ENCODE measurements at places on chromosomes 2 and 18.

GRCh38 chr2:73980566-73980965 lies 4.1 kb upstream of the TET3 start:
- peaks cover 69% of the 10 kb centered on the region for H3K4me1 ChIP-seq
- no peak for DNase-seq
- peaks cover 33% of the 10 kb centered on the region for H3K27me3 ChIP-seq

DNA sequence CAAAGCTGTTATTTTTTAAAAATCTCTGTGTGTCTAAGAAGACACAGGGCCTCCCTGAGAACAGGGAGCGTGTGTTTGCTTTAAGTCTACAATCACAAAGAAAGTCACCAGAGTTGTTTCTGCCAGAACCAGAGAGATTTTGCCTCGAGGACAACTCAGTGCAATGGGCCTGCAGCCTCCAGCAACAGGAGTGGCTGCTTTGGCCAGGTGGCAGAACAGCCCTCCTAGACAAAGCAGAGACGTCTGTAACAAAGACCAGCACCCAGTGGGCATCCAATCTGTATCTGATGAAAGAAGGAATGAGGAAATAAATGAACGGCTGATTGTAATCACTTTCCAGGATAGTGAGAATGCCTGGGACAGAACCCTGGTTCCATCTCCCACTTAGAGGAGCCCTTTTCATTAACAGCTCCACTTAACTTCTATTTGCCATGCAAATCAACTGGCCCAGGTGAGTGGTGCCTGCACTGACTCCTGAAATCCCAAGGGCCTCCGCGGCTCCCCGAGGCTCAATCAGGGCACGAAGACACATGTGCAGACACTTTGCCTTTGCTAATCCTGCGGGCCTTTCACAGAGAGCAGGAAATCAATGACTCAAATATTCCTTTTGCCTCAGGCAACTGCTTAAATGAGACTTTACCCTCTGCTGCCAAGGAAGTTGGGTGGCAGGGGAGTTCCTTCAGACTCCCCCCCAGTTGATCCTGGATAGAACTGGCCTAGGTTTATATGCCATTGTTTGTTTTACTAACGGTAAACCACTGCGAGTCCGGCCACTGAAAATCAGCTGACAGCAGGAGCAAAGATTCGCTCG lies 146.5 kb downstream of the CABLES1 start:
- DNase-seq: no peak
- peaks cover 8% of the 10 kb centered on the region for H3K36me3 ChIP-seq
- H3K27ac ChIP-seq: no peak overlapping the region
- H3K4me1 ChIP-seq: no peaks in the 10 kb centered on the region

DNA sequence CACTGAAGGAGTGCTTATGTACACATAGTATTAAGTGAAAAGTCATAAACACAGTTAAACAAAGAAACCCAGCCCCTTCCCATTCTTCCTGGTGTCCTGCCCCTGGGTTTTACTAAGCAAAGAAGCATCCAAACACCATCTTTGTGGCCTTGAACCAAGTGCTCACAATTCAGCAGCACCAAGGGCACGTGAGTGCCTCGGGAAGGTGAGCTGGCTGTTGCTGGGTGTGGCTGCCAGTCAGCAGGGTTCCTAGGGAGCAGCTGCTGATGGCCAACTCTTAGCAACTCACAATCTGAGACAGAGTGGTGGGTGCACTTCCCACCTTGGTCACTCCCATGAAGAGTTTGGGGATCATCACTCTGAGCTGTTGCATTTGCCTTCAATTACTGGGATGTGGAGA lies 97.7 kb upstream of the PGAP1 start:
- peaks cover 14% of the 10 kb centered on the region for H3K4me1 ChIP-seq
- no peak overlapping the region for H3K27ac ChIP-seq
- H3K27me3 ChIP-seq: no peaks in the 10 kb centered on the region
- no peak overlapping the region for H3K4me3 ChIP-seq
- peaks cover 84% of the 10 kb centered on the region for H3K36me3 ChIP-seq
- DNase-seq: no peak

- peak; percentile 88 for DNase-seq
- peak overlapping the region; percentile 61 for H3K4me3 ChIP-seq
- no peaks in the 10 kb centered on the region for H3K27me3 ChIP-seq
- peak overlapping the region; percentile 93 for H3K27ac ChIP-seq
- H3K4me1 ChIP-seq: peaks cover 88% of the 10 kb centered on the region
These were observed 13.2 kb downstream of the ARL4C start for GRCh38 chr2:234483568-234484251.

DNA sequence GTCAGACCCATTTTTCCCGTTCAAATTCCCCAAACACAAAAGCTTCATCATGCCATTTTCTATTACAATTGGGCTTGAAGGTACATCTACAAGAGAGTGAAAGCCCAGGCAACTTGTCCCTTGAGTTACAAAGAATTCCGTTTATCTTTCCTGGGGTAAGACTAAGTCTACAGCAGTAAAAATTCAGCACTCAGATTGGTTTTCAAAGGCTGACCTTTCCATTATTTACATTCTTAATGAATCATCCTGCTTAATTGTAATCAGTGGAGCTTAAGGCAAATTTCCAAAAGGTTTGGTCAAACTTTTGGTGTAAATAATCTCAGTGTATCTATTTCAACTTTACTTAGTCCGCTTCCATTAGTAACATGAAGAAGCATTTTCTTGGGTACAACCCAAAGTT lies 33.4 kb upstream of the ST3GAL5 start:
- no peak for DNase-seq
- no peaks in the 10 kb centered on the region for H3K36me3 ChIP-seq
- H3K4me3 ChIP-seq: no peak overlapping the region

- H3K27ac ChIP-seq: no peak overlapping the region
- no peak overlapping the region for H3K4me3 ChIP-seq
- DNase-seq: no peak
- H3K36me3 ChIP-seq: no peaks in the 10 kb centered on the region
These were observed 282.6 kb downstream of the CCDC178 start for GRCh38 chr18:33157893-33158292.

DNA sequence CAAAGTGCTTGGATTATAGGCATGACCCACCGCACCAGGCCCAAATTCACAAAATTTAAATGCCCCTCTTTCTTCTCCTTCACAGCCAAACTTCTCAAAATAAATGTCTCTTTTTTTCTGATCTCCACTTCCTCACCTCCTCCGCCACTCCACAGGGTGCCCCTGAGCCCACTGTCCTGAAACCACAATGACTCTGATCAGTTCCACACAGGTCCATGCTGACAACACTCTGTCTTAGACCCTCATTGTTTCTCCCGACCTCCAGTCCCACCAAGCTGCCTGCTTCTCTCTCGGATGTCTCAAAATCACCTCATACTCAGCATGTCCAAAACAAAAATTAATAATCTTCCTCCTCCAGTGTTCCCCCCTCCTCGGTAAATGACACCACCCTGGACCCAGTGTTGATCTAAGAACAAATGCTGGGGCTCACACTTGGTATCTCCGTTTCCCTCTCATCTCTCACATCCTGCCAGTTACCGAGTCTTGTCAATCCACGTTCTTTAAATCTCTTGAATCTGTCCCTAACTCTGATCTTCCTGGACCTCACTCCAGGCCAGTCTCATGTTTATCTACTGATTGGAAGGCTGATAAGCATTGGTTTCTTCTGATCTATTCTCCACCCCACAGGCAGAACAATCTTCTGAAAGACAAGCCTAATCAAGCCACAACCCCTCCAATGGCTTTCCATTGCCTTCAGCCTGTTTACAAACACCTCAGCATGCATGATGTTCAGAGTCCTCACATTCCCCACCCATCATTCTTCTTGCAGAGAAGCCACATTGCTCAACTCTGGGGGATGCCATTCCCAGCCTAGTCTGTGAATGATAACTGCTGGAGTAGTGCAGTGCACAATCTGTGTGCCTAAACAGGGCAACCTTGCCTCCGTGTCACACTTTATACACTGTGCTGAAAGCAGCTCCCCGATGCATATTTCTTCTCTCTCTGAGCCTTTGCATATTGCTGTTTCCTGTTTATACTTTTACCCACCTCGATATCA lies 12.4 kb upstream of the ANKRD44 start:
- H3K36me3 ChIP-seq: peaks cover 2% of the 10 kb centered on the region
- H3K27me3 ChIP-seq: no peaks in the 10 kb centered on the region
- H3K4me1 ChIP-seq: peaks cover 52% of the 10 kb centered on the region
- H3K27ac ChIP-seq: peak overlapping the region; percentile 89
- peak overlapping the region; percentile 53 for H3K4me3 ChIP-seq

DNA sequence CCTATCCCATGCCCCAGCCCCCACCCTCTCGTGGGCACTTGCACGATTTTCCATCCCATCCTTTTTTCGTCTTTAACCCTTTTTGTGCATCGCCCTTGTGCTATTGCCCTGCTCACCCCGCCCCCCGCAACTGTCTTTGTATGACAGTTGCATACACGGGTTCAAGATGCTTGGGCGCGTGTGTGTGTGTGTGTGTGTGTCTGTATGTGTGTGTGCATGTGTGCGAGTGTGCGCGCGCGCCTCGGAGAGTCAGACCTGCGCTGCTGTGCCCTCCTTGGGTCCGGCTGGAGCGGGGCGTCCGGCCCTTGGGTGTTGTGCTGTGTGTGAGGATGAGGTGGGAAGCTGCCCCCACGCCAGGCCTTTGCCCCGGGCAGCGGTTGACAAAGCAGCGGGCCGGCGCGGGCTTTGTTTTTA lies 230.7 kb downstream of the HAUS1 start:
- peaks cover 17% of the 10 kb centered on the region for H3K36me3 ChIP-seq
- DNase-seq: peak; percentile 35
- H3K27ac ChIP-seq: peak overlapping the region; percentile 84
- H3K4me3 ChIP-seq: peak overlapping the region; percentile 85

DNA sequence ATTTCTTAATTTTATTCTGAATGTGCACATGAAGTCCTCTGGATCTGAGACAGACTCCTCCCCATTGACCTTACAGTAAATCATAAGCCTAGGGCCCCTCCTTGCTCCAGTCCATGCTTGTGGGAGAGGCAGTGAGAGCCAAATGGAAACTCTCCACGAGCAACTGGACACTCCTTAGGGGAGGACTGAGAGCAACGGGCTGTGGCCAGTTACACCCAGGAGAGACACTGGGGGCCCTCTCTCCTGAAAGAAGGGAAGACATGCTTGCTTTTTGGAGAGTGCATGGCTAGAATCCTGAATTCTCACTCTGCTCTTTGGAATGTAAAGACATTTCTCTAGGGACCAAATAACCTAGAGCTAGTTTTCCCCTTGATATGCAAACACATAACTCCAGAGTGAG lies 49.0 kb upstream of the BIN1 start:
- no peak overlapping the region for H3K4me3 ChIP-seq
- DNase-seq: no peak
- H3K36me3 ChIP-seq: no peaks in the 10 kb centered on the region
- no peak overlapping the region for H3K27ac ChIP-seq
- H3K4me1 ChIP-seq: no peaks in the 10 kb centered on the region
- H3K27me3 ChIP-seq: peaks cover 25% of the 10 kb centered on the region

- H3K27me3 ChIP-seq: no peaks in the 10 kb centered on the region
- H3K27ac ChIP-seq: no peak overlapping the region
- DNase-seq: no peak
- H3K36me3 ChIP-seq: peaks cover 23% of the 10 kb centered on the region
- H3K4me1 ChIP-seq: peaks cover 7% of the 10 kb centered on the region
These were observed 77.4 kb upstream of the DNMT3A start for GRCh38 chr2:25418944-25419677.

- no peak overlapping the region for H3K27ac ChIP-seq
- no peak overlapping the region for H3K4me3 ChIP-seq
- H3K36me3 ChIP-seq: peaks cover 55% of the 10 kb centered on the region
- H3K4me1 ChIP-seq: peaks cover 34% of the 10 kb centered on the region
- DNase-seq: no peak
These were observed 32.5 kb downstream of the POLR1A start for GRCh38 chr2:86073225-86073624.

DNA sequence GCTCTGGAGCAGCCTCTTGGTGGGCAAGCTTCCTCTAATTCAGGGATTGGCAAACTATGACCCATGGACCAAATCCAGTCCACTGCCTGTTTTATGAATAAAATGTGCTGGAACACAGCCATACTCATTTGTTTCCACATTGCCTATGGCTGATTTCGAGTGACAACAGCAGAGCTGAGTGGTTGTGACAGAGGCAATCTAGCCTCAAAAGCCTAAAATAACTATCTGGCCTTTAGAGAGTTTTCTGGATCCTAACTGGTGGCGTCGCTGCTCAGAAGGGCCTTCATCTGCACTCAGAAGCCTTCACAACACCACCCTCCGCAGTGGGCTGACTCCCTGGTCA lies 147.1 kb downstream of the CCBE1 start:
- H3K4me1 ChIP-seq: no peaks in the 10 kb centered on the region
- H3K4me3 ChIP-seq: no peak overlapping the region
- no peak for DNase-seq
- no peaks in the 10 kb centered on the region for H3K27me3 ChIP-seq
- H3K27ac ChIP-seq: no peak overlapping the region

- peaks cover 3% of the 10 kb centered on the region for H3K4me1 ChIP-seq
- H3K4me3 ChIP-seq: no peak overlapping the region
- no peaks in the 10 kb centered on the region for H3K27me3 ChIP-seq
- no peak overlapping the region for H3K27ac ChIP-seq
- DNase-seq: no peak
These were observed 174.8 kb downstream of the UBR3 start for GRCh38 chr2:170002096-170002495.

DNA sequence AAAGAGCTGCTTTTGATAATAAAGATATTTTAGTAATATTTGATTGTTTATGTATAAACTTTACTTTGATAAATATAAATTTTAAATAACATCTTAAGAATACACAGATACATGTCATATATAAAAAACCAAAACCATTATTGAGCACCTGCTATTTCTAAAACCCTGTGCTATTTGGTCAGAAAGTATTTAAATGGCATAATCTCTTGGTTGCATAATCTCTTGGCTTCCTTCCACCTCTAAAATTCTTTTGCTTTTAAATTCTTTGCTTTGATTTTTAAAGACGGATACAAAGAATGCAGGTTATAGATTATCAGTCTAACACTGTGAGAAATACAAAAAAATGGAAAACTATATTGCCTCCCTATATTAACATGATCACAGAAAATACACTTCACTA lies 36.9 kb downstream of the ACMSD start:
- DNase-seq: no peak
- no peaks in the 10 kb centered on the region for H3K4me1 ChIP-seq
- no peaks in the 10 kb centered on the region for H3K36me3 ChIP-seq
- H3K4me3 ChIP-seq: no peak overlapping the region
- no peaks in the 10 kb centered on the region for H3K27me3 ChIP-seq

DNA sequence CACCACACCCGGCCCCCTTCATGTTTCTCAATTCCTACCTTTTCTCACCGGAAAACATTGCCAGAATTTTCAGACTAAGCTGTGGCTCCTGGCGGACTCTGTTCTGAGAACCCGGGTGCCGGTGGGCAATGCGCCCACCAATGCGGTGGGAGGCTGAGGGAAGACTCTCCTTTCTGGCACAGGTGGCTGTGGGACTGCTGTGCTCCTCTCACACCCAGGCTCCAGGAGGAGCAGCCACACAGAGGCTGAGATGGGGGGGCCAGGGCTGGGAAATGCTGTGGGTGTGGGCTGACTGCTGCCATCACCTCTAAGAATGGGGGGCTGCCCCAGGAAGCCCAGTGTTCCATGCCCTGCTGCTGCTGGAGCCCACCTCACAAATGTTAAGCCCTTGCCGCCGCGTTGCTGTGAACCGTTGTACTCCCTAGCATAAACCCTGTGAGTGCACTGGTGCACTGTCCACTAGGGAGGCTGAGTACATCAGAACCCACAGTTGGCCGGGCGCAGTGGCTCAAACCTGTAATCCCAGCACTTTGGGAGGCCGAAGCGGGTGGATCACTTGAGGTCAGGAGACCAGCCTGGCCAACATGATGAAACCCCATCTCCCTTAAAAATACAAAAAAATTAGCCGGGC lies 152.6 kb downstream of the LDLRAD4 start:
- no peak overlapping the region for H3K27ac ChIP-seq
- no peak for DNase-seq
- H3K27me3 ChIP-seq: no peaks in the 10 kb centered on the region
- peaks cover 62% of the 10 kb centered on the region for H3K4me1 ChIP-seq
- no peaks in the 10 kb centered on the region for H3K36me3 ChIP-seq
- H3K4me3 ChIP-seq: no peak overlapping the region

Measured in activated naive CD4-positive, alpha-beta T cell treated with anti-CD3 and anti-CD28 coated beads, Interleukin-2, amount 10 ng/mL, durations not matched to agents 7 days and 5 days (primary cell).